H4 (cell line): ENCODE measurements at places on chromosomes 7 and 10.
A peak's percentile ranks its signal among the peaks of the same experiment; 100 is the strongest.

DNA sequence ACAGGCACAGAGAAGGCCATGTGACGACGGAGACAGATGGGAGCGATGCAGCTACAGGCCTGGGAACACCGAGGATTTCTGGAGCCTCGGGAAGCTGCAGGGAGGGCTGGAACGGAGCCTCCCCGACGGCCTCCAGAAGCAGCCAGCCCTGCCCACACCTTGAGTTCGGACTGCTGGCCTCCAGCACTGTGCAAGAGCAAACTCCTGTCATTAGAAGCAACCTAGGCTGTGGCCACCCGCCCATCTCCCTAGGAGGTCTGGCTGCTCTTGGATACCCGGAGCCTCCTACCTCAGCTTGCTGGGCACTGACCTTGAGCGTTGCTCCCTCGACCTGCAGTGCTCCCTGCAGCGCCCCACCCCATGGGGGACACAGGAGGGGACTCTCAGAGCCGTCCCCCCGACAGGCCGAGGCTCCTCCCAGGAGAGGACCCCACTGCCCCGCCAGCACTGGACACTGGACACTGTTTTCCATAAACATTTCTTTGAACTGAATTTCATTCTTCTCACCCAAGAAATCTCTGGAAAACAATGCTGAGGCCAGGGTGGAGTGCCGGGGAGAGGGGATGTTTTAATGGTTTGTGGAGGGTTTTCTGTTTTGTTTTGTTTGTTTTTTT is 22.5 kb upstream of the TNRC18 start:
- no peak for DNase-seq

GRCh38 chr7:132367795-132368194 is 208.5 kb downstream of the PLXNA4 start:
- no peak for DNase-seq

- no peak for DNase-seq
These were observed 87.4 kb downstream of the CHST15 start for GRCh38 chr10:124005991-124006392.

DNA sequence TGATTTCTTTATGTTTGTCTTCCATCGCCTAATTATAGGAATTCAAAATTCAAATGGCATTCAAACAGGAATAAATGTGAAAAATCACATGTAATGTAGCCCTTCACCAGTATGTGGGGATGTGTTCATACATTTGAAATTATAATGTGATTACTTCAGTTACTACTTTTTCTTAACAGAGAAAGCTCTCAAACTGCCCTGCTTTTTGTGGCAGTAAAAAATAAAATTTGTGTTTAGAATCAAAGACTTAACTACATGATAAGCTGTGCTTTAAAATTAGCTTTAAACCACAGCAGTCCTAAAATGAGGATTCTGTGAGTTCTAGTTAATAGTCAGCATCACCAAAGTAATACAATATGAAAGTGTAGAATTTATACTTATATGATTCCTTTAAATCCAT is 7.8 kb upstream of the HERC4 start:
- DNase-seq: peak; percentile 43

GRCh38 chr10:123275136-123275564 is 120.9 kb downstream of the BUB3 start:
- no peak for DNase-seq

DNA sequence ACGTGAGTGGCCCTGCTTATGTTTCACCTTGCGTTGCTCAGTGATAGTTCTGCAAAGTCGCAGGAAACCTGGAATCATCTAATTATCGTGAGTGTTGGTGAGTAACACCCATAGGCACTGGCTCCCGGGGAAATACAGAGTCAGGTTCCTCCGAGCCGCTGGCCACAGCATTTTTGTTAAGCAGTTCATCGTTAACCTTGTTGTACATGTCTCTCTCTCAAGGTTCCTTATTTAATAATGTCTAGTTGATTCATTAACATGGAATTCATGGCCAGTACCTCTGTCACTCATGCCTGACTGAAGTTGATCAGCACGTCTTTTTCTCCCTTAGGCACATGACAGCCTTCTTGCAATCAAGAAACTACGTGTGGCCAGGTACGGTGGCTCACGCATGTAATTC is 3.1 kb upstream of the ZFAND2A start:
- DNase-seq: no peak

DNA sequence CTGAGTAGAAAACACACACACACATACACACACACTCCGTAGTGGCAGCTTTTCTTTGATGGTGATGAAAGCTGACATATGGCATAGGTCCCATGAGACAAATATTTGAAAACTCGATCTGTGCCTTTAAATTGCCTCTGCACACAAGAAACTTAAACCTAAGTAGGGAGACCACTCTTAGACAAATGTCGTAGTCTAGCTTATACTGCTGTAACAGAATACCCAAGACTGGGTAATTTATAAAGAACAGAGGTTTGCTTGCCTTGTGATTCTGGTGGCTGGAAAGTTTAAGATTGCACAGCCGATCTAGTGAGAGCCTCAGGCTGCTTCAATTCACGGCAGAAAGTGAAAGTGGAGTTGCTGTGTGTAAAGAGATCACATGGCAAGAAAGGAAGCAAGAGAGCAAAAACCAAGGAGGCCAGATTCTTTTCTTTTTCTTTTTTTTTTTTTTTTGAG is 489.4 kb upstream of the SORCS1 start:
- DNase-seq: peak; percentile 73

- DNase-seq: no peak
These were observed 1.5 kb downstream of the PVRIG start for GRCh38 chr7:100221231-100221718.
